ENCODE measurements at places on chromosomes 1 and 21. TPM values are rescaled to one million over a fixed set of nuclear protein-coding genes. Genes with fewer than 3 reads are reported as not detected.

The TTC24 gene
- not detected for total RNA-seq

The LMX1A gene
- not detected for total RNA-seq

The OR2L2 gene
- total RNA-seq = not detected

The MAP3K21 gene
- 1.8 TPM for total RNA-seq

The C1orf53 gene
- total RNA-seq = not detected

The OR14K1 gene
- total RNA-seq = not detected

- H3K27ac ChIP-seq = no peak overlapping the region
- no peaks in the 10 kb centered on the region for H3K4me1 ChIP-seq
- no peak for DNase-seq
Observed at GRCh38 chr21:26112127-26112742, 58.3 kb downstream of the APP start.

GRCh38 chr1:66124670-66125069 is 332.0 kb downstream of the PDE4B start:
- no peak for DNase-seq
- no peak overlapping the region for H3K4me3 ChIP-seq
- no peak overlapping the region for H3K27ac ChIP-seq
- no peaks in the 10 kb centered on the region for H3K36me3 ChIP-seq

DNA sequence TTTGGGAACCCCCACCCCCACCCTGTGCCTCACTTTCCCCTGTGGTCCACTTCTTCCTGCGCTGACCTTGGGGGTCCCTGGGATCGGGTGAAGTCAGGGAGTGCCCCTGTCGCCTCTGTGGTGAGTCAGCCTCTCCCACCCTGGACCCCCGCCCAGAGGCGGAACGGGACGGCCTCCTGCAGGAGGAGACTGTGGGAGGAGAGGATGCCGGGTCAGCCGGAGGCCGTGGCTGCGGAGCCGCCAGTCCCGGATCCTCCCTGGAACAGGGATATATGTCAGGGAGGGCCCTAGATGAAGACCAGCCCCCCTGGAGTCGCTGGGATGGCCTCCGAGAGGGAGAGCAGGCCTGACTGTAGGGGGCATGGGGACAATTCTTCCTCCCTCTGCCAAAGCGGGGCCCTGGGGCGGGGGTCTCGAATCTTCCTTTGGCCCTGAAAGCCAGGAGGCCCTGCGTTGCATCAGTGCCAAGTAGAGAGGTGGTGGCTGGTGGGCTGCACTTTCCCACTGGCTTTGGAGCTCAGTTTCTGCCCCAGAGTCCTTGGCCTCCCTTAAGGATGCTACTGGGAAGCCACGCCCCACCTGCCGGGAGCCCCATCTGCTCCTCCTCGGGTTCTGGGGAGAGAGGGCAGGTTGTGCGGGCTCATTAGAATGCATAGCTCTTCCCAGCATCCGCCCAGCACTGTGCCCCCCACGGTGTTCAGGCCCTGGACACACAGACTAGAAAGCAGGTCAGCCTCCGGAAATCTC is 930 bp downstream of the ARHGEF10L start:
- peak overlapping the region; percentile 97 for H3K27ac ChIP-seq
- no peaks in the 10 kb centered on the region for H3K27me3 ChIP-seq
- H3K4me3 ChIP-seq = peak overlapping the region; percentile 75
- no peaks in the 10 kb centered on the region for H3K4me1 ChIP-seq
- H3K36me3 ChIP-seq = no peaks in the 10 kb centered on the region

GRCh38 chr1:225886159-225887029 is 2.6 kb downstream of the LEFTY1 start:
- no peaks in the 10 kb centered on the region for H3K4me1 ChIP-seq
- no peak for DNase-seq
- H3K27ac ChIP-seq = no peak overlapping the region
- no peaks in the 10 kb centered on the region for H3K36me3 ChIP-seq
- peaks cover 11% of the 10 kb centered on the region for H3K27me3 ChIP-seq

DNA sequence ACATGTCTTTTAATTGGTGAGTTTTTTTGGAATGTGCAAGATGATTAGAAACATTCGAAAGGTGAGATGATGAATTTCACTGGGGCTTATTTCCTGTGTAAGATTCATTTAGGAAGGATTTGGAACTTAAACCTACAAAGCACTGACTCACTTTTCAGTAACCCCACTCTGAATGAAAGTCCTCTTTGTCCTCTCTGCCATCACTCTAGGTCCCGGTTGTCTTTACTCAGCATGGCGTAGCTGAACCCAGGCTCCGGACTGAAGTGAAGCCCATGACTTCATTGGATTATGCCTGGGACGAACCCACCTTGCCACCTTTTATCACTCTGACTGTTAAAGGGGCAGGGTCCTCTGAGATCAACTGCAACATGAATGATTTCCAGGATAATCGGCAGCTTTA is 139.4 kb downstream of the VPS13D start:
- peaks cover 42% of the 10 kb centered on the region for H3K36me3 ChIP-seq
- no peak overlapping the region for H3K4me3 ChIP-seq
- no peaks in the 10 kb centered on the region for H3K4me1 ChIP-seq
- DNase-seq = no peak
- H3K27ac ChIP-seq = no peak overlapping the region

DNA sequence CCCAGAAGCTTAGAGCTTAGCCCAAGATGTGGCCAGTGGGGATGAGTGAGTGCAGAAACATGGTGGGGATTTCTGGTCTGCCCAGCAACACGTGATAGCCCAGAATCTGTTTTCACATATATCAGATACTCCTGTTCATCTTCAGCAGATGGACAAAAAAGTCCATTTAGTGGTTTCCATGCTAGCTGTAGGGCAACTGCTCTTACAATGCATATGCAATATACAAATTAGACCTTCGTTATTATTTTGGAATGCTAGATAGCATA is 96.9 kb upstream of the SGIP1 start:
- H3K36me3 ChIP-seq = no peaks in the 10 kb centered on the region
- H3K4me1 ChIP-seq = no peaks in the 10 kb centered on the region
- H3K27me3 ChIP-seq = no peaks in the 10 kb centered on the region
- no peak for DNase-seq

DNA sequence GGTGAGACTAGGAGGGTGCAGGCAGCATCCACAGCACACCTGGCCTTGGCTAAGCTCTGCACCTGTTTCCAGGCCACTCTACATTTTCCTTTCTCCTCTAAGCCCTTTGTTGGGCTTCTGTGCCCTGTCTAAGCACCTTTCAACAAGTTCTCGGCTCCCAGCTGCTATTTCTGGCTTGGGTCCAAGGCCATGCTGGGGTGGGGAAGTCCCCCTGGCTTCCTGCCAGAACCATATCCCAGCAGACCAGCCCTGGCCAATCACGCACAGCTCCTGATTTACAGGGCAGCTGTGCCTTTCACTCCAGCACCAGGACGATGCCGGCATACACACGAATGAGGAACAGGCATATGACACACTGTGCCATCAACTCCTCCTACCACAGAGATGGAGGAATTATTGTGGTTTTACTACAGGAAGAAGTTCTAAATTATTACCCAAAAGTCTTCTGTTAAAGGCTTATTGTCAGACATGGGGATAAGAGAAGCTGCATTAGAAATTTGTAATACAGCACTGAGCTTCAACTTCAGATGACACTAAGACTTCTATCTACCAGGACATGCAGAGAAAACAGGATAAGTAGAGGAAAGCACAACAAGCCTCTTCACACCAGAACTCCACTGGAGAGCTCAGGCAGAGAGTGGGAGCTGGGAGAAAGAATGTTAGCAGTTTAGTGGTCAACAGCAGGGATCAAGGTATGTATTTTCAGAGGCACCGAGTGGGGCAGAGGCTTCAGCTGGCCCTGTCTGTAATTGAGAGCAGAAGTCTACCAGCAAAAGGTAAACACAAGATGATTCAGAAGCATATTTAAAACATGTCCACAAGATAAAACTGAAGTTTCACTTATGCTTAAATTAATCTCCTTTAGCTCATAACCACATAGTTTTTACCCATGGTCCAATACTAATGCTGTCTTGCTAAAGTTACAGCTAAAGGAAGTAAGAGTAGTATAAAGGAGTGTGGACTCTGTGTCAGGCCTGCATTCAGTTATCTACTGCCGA is 37.4 kb downstream of the TRIT1 start:
- H3K27me3 ChIP-seq = no peaks in the 10 kb centered on the region
- H3K4me1 ChIP-seq = peaks cover 14% of the 10 kb centered on the region
- DNase-seq = peak; percentile 71
- H3K27ac ChIP-seq = peak overlapping the region; percentile 8
- H3K4me3 ChIP-seq = no peak overlapping the region
- H3K36me3 ChIP-seq = no peaks in the 10 kb centered on the region

DNA sequence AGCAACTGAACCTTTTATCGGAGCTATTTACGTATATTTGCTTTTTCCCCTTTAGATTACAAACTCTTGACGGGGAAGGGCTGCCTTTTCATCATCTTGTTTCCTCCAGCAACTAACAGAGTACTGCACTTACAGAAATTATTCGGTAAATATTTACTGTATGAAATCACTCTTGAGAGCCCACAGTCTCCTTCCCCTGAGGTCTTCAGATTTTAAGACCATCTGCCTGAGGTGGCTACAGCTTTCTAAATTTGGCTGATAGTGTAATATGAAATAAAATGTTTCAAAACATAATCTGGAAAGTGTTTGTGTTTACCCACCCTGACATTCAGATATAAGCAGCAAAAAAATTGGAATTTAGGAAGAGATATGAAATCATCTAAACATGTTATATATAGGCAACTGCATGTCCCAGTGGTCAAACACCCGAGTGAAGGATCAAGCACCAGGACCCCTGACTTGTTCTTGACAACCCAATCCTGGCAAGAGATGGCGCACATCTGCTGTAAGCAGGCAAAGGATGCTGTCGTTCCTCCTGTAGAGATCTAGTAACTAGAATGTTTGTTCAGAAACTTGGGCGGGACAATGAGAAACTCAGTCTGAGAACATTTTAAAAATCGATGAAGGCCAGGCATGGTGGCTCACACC is 60.9 kb downstream of the SIPA1L2 start:
- DNase-seq = no peak
- no peaks in the 10 kb centered on the region for H3K4me1 ChIP-seq
- H3K36me3 ChIP-seq = no peaks in the 10 kb centered on the region
- no peaks in the 10 kb centered on the region for H3K27me3 ChIP-seq
- H3K4me3 ChIP-seq = no peak overlapping the region
